ENCODE measurements at places on chromosomes 4 and X.

DNA sequence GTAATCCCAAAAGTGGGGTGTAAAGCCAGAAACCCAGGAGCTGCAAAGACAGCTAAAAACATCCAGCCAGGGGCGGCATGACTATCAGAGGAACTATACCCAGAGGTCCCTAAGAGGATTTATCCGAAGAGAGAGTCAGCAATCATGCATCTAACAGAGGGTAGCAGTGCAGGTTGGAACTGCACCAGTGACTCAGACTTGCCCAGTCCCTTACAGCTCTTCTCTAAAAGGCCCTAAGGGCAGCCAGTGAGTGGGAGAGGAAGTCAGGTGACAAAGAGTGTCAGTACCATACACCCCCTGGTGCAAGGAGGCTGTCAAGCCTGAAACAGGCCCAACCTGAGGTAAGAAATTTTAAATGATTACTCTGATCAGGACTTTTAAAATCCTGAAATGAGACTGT lies 88.1 kb downstream of the CAMK2D start:
- DNase-seq = no peak

- DNase-seq = peak; percentile 78
These were observed 2.1 kb upstream of the NSG1 start for GRCh38 chr4:4384837-4385236.

DNA sequence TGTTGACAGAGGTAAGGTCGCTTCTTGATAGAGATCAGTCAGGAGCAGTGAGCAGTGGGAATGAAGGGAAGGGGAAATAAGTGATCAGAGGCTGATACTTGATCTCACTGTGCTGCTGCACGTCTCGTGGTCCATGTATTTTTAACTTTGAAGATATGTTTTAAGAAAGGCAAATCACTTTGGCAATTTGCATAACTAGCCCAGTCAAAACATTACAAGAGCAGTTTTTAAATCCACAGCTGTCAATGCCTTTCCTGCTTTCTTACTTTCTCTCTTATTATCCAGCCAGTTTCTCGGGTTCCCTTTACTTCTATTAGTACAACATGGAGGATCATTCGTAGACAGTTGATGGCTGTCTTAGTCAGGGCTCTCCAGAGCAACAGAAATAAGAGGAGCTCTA lies 472.8 kb downstream of the TMA16 start:
- DNase-seq = no peak

DNA sequence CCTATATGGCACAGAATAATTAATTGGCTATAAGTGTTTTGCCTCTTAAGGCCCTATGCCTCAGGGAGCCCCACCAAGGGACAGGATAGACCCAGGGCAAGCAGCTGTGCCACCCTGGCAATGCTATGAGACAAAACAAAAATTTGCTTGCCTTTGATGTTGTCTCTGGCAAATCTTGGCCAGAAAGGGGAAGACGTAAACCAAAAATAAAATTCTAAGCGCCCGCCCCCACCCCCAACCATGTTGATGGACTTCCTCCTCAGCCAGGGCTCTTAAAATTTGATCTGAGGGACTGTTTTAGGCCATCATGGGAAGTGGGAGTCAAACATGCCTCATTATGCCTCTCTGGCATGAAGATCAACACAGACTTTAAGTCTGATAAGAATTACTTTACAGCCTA lies 130.5 kb upstream of the APOOL start:
- no peak for DNase-seq

- no peak for DNase-seq
These were observed 68.0 kb downstream of the SNX12 start for GRCh38 chrX:71000139-71000538.

DNA sequence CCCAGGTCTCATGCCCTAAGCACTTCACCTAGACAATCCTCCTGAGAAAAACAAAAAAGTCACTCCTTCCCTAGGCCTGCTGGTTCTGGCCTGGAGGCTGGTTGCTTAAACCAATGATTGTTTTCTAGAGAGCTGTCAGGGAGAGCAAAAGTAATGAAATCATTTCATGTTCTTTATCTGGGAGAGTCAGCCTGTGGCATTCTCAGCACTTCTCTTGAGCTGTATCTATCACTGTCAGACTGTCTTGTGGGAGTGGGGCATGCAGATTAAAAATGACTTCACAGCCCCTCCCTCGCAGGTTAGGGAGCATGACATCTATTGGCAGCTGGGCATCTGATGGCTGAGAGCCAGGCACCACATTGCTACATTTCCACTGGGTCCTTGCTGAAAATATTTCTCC lies 20.4 kb upstream of the TMEM154 start:
- DNase-seq = no peak
